ENCODE measurements at places on chromosomes 12 and 14.

GRCh38 chr12:4742416-4742970 lies 22.3 kb downstream of the GALNT8 start:
- no peak for DNase-seq

DNA sequence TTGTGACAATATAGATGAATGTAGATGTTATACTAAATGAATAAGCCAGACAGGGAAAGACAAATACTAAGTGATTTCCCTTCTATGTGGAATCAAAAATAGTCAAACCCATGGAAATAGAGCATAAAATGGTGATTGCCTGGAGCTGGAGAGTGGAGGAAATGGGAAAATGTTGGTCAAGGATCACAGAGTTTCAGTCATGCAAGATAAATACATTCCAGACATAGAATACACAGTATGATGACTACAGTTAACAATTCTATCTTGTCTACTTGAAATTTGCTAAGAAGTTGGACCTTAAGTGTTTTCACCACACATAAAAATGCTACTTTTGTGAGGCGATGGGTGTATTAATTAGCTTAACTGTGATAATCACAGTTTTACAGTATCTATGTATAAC lies 1182.7 kb downstream of the AACS start:
- DNase-seq: no peak

GRCh38 chr12:92216092-92216491 lies 70.4 kb upstream of the BTG1 start:
- DNase-seq: no peak

GRCh38 chr12:91057368-91058165 lies at the start of gene KERA:
TSS of gene KERA (minus strand) at chr12:91058024. CDS start at chr12:91056281, 1,743 bp downstream.
- DNase-seq: no peak

- DNase-seq: no peak
Measured at GRCh38 chr14:20799892-20800544, 2.6 kb downstream of the RNASE1 start.

- DNase-seq: peak; percentile 96
Measured at GRCh38 chr14:92651106-92651757, 97.2 kb downstream of the LGMN start.

- no peak for DNase-seq
Measured at GRCh38 chr12:117686911-117687377, 281.8 kb downstream of the KSR2 start.
